ENCODE measurements at places on chromosomes 2 and 18. TPM values are rescaled to one million over a fixed set of nuclear protein-coding genes. Genes with fewer than 3 reads are reported as not detected.

DNA sequence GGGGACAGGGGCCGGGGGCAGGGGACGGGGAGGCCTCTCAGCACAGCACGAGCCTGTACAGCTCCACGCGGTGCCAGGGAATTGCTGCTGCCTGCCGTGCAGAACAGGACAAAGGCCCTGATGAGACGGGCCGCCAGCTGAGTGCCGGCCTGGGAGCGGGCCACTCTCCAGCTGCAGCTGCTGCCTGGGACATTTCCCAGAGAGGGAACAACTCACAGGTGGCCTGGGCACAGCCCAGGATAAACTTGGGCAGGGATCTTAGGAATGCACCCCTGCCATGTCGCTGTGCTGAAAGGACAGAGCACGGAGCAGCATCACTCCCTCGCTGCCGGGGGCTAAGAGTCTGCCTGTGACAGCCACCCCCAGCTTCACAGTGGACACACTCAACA, 38.8 kb downstream of the CENPO start:
- no peak for DNase-seq

The NXPH2 gene
- 0.76 TPM for polyA plus RNA-seq

DNA sequence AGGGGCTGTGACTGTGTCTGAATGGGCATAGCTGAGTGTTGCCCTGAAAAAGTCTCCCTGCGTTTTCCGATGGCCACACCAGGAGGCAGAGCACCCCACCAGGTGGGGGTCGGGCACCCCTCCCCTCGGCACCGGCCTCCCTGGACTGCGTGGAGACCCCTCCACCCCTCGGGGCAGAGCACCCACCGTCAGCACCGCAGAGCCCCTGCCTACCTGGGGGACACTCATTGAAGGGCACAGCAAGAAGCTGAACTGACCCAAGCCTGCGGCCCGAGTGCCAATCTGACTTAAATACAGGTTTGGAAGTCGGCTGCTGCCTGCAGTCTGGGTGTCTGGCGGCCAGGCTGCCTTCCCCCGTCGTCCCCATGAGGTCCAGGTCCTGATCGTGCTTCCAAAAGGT, 69.9 kb downstream of the KCNG2 start:
- DNase-seq = no peak

GRCh38 chr2:142796161-142796560, 81.3 kb upstream of the KYNU start:
- DNase-seq = no peak

- peak; percentile 35 for DNase-seq
Observed at GRCh38 chr2:73827018-73827417, 1.7 kb upstream of the STAMBP start.

GRCh38 chr2:70433315-70433714, 120.3 kb downstream of the TGFA start:
- DNase-seq = no peak

DNA sequence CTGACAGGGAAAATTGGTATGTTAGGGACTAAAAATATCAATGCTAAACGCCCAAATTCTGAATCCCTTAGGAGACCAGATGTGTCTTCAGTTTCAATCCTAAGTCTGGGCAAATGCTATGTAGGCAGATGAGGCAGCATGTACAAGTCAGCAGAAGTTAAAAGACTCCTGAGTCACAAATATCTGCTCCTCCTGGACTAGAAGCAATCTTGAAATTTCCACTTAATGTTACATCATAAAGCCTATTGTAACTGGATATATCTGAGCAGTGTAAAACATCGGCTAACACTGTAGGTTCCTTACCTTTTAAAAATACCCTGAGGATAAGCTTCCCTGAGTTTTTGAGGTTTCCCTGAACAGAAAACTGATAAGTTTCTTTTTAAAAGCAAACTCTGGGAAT, 1087.6 kb upstream of the PIK3C3 start:
- peak; percentile 93 for DNase-seq

DNA sequence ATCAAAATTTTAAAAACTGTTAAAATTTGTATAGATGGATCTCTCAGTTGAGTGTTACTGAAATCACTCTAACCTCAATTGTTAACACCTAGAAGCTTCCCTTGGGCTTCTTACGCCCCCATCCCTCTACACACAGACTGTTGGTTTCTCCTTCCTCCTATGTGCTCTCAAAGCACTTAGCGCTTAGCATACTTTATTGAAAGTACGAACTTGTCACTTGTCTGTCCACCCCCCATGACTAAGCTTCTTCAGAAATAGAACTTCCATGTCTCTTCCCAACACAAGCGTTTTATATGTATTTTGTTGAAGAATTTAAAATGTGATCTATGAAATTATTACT, 441 bp downstream of the MPHOSPH10 start:
- no peak for DNase-seq

GRCh38 chr2:175461839-175462238, 280.3 kb upstream of the ATP5MC3 start:
- DNase-seq = no peak

DNA sequence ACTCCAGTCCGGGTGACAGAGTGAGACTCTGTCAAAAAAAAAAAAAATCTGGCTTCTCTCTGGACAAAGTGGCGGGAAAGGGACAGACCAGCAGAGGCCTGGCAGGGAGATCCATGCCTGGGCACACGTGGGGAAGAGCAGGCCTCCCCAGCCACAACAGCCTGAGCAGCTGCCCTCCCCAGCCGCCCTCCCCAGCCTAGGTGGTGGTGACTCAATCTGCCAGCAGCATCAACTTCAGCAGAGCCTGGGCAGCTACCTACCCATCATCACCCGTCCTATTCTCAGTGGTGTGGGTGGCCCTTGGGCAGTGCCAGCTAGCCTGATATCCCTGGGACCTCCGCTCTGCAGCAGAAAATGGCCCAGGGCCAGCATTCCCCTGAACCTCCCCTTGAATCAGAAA, 612.4 kb downstream of the FBXO15 start:
- DNase-seq = no peak

DNA sequence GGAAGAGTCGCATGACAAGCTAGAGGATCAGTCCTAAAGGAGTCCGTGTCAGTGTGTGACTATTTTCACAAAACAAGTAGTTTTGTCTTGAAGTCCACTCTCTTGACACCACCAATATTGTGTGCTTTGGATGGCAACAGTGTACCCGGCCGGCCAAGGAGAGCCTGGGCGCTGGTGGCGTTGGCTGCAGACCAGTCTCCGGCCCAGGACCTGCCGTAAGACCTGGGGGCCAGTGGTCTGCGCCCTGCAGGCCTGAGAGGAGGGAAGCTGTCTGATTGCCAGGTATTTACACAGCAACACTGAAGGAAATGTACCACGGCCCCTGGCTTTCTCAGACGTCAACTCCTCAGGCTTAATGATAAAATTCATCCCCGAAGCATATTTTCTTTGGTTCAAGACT, 472.4 kb upstream of the SALL3 start:
- DNase-seq = no peak

- DNase-seq = peak; percentile 93
Observed at GRCh38 chr18:34767601-34768027, 57.5 kb downstream of the DTNA start.

The AQP12B gene
- not detected for polyA plus RNA-seq

GRCh38 chr2:96877042-96877451, 7.2 kb upstream of the SEMA4C start:
- no peak for DNase-seq

- peak; percentile 89 for DNase-seq
Observed at GRCh38 chr2:148645539-148646230, 1.1 kb downstream of the EPC2 start.

The VRK2 gene
- polyA plus RNA-seq = 16.7 TPM

DNA sequence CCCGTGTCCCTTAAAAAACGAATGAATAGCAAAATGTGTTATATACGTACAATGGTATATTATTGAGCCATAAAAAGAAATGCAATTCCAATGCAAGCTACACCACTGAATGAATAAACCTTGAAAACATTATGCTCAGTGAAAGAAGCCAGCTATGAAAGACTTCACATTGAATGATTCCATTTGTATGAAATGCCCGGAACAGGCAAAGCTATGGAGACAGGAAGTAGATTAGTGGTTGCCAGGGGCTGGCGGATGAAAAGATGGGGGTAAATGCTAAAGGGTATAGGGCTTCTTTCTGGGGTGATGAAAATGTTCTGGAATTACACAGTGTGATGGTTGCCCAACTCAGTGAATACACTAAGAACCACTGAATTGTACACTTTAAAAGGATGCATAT, 113.3 kb downstream of the NOL10 start:
- no peak for DNase-seq

- DNase-seq = no peak
Observed at GRCh38 chr2:237259201-237259600, 154.8 kb downstream of the COL6A3 start.

GRCh38 chr2:224927646-224928173, 114.6 kb downstream of the DOCK10 start:
- DNase-seq = no peak

GRCh38 chr2:60525899-60526298, 27.6 kb downstream of the BCL11A start:
- no peak for DNase-seq

DNA sequence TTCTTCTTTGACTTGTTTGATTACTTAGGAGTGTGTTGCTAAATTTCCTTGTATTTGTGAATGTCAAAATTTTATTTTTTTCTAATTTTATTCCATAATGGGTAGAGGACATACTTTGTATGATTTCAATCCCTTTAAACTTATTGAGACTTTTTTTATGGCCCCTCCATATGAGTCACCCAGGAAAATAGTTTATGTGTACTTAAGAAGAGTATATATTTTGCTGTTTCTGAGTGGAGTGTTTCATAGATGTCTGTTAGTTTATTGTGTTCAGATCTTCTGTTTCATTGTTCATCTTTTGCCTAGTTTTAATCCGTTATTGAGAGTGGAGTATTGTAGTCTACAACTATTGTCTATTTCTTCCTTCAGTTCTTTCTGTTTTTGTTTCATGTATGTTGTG, 81.9 kb downstream of the EPB41L5 start:
- no peak for DNase-seq

The TEX44 gene
- not detected for polyA plus RNA-seq

The MREG gene
- 14.1 TPM for polyA plus RNA-seq

The ASPRV1 gene
- 0.05 TPM for polyA plus RNA-seq

DNA sequence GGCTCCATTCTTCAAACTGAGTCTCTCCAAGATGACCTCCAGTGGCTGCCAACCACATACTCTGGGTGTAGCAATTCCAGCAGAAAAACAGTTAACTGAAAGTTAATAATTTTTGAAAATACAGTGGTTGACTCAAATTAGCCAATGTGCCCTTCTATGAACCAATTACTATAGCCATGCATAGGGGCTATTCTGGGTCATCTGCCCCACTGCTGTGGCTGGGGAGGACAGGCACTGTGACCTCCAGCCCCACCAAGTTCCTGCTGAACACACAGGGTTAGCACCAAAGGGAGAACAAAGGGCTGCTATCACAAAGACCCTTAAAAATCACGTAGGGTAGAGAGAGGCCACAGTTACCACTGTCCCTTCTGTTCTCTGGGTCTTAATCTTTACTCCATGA, 123.0 kb downstream of the IRS1 start:
- DNase-seq = no peak

The ARHGAP15 gene
- polyA plus RNA-seq = not detected

- no peak for DNase-seq
Observed at GRCh38 chr2:233453111-233453915, 99.0 kb downstream of the DGKD start.

GRCh38 chr2:102271844-102272243, 39.5 kb upstream of the IL1RL1 start:
- DNase-seq = no peak

The SLC23A3 gene
- polyA plus RNA-seq = 0.59 TPM

DNA sequence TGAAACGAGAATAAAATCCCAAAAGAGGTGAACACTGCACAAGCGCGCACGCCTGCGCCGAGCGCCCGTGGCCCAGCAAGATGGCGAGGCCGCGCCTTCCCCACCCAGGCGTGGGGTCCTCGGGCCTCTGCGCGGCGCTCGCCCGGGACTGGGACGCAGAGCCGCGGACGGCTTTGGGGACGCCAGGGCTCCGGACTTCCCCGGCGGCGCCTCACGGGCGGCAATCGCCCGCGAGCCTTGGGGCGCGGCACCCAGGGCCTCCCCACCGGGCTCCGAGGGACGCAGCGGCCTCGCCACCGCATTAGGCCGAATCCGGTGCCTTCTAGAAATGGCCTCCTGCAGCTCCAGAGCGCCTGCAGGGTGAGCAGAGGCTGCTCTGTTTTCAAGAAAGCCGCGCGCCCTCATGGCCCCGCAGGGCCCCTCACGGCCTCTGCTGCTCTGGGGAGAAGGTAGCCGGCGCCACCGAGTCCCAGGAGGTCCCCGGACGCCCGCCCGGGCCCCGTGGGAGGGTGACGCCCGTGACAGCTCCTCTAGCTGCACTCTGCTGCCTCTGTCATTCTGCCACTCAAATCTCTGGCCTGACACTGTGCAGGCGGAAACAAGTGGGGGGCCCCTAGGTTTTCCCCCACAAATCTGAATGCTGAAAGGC, 35.9 kb upstream of the POMC start:
- DNase-seq = no peak

DNA sequence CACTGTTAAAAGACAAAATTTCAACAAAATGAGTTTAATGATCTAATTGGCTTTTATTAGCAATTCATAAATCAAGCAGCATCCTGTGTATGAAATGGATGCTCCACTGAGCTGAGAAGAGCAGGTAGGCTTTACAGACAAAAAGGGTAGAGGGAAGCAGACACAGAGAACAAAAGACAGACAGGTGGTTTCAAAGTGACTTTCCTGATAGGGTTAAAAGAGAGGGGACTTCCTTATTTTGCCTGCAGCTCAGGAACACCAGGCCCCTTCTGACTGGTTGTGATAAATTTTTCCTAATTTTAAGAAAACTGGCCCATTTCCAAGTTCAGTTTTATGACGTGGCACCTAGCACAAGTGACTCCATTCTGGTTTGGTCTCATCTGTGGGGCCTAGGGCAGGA, 11.9 kb downstream of the TEX51 start:
- DNase-seq = no peak

All from mammary epithelial cell (primary cell).